ENCODE measurements at places on chromosomes 1 and 21. TPM values are rescaled to one million over a fixed set of nuclear protein-coding genes. Genes with fewer than 3 reads are reported as not detected.

The SPATA21 gene
- not detected for total RNA-seq

The C1orf115 gene
- total RNA-seq: 3.5 TPM

The CRB1 gene
- under 0.01 TPM for total RNA-seq

The CELSR2 gene
- total RNA-seq: 1.3 TPM

DNA sequence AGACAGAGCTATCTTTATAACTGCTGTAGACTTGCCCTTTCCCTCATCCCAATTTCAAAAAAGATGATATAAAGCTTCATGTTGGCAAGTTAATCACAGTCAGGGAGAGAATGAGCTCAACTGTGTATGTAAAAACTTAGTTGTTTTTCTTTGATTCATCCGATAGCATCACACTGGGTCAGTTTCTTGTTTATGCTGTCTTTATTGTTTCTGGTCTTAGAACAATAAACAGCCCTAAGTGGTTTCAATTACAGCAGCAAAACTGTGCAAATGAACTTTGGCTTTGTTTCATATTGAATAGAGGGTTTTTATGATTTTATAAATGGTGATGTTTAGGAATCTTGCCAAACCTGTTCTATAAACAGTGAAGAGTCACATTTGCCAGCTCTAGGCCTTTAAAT is 423.8 kb upstream of the CXADR start:
- peak; percentile 66 for DNase-seq

- DNase-seq: no peak
Measured at GRCh38 chr1:112342558-112342957, 53.5 kb upstream of the CTTNBP2NL start.

GRCh38 chr1:11977625-11978024 is 2.6 kb upstream of the MFN2 start:
- peak; percentile 70 for DNase-seq

DNA sequence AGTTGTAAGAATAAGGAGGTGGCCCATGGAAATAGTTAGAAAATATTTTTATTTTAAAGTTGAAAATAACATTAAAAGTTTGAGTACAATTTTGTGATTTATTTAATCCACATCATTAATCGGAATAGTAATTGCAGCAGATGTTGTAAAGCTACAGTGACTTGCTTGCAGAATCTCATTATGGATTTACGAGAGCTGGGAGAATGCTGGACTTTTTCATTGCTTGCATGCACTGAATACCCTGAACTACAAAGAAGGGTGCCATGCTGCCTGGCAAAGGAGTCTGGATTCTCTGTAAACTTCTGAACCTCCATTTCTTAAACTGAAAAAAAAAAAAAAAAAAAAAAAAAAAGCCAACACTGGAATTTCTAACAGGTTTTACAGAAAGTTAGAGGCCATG is 26.5 kb downstream of the WDR64 start:
- DNase-seq: no peak
